IPS-NIHi11 (cell line): ENCODE measurements at places on chromosomes 4 and X.

GRCh38 chr4:66279084-66279483, 608.8 kb upstream of the EPHA5 start:
- DNase-seq, result no peak

DNA sequence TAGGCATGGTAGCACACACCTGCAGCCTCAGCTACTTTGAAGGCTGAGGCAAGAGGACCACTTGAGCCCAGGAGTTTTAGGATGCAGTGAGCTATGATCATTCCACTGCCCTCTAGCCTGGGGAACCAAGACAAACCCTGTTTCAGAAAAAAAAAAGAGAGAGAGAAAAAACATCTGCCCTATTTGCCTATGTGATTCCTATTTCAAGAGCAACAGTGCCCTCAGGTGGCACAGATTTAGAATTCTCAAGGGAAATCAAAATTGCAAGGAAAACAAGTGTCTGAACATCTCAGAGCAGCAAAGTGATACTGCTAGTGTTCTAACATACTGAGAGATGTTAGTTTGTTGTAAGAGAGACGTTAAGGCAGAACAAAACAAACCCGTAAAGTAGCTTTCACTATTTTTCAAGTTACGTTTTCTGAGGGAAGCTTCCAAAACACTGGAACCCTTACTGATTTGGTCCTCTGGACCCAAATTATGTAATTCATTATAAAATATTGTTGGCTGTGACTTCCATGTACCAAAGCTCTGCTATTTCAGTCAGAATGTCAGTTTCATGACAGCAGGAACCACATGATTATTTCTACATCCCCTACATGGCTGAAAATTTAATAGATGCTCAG, 7.9 kb downstream of the BDH2 start:
- no peak for DNase-seq

DNA sequence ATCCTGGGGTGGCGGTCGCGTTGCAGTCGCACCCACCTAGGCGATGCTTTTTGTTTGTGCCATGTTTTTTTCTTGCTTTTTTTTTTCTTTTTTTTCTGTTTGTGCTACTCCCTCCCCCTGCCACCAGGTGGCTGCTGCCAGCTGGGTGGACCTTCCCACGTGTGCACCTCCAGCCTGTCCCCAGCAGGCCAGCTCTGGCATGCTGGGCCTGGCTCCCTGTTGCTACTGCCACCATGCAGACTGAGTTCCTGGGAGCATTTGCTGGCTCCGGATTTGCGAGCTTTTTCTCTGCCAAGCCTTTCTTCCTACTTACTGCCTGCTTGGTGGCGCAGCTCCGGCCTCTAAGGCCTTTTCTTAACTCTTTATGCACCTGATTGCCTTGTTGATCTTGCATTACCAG, 161.2 kb upstream of the WDFY3 start:
- peak; percentile 82 for DNase-seq

GRCh38 chr4:1771555-1772305, 21.4 kb upstream of the FGFR3 start:
- no peak for DNase-seq

DNA sequence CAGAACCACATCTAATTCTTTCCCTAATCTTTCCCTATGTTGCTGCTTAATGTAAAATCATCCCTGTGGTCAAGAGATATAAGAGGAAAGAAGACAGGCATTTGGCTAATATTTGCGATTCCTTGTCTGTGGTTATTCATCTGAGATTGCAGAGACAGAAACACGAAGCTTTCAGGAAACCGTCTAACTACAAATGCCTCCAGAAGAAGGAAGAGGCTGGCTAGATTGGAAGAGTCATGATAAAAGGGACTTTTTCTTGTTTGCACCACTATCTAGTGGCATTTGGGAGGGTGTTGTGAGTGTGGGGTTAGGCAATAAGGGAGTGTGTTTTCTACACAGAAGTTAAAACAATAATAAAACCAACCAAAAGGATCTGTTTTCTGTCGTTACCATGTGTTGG, 43.9 kb downstream of the TMEM154 start:
- DNase-seq, result no peak
